ENCODE measurements at places on chromosomes 13 and 19. TPM values are rescaled to one million over a fixed set of nuclear protein-coding genes. Genes with fewer than 3 reads are reported as not detected.

Gene S1PR5
- total RNA-seq: not detected

Gene CDADC1
- 6.5 TPM for total RNA-seq

Gene MUC16
- total RNA-seq: 0.03 TPM

Gene OR4F17
- not detected for total RNA-seq

Gene CFAP97D2
- total RNA-seq: not detected

Gene ICAM4
- not detected for total RNA-seq

Gene ACER1
- not detected for total RNA-seq

Gene SULT2B1
- 48.6 TPM for total RNA-seq

Gene TSHZ3
- not detected for total RNA-seq

Gene FRY
- total RNA-seq: 29.4 TPM

Data from HT-29 (cell line).